ENCODE measurements at places on chromosomes 5 and 9.

DNA sequence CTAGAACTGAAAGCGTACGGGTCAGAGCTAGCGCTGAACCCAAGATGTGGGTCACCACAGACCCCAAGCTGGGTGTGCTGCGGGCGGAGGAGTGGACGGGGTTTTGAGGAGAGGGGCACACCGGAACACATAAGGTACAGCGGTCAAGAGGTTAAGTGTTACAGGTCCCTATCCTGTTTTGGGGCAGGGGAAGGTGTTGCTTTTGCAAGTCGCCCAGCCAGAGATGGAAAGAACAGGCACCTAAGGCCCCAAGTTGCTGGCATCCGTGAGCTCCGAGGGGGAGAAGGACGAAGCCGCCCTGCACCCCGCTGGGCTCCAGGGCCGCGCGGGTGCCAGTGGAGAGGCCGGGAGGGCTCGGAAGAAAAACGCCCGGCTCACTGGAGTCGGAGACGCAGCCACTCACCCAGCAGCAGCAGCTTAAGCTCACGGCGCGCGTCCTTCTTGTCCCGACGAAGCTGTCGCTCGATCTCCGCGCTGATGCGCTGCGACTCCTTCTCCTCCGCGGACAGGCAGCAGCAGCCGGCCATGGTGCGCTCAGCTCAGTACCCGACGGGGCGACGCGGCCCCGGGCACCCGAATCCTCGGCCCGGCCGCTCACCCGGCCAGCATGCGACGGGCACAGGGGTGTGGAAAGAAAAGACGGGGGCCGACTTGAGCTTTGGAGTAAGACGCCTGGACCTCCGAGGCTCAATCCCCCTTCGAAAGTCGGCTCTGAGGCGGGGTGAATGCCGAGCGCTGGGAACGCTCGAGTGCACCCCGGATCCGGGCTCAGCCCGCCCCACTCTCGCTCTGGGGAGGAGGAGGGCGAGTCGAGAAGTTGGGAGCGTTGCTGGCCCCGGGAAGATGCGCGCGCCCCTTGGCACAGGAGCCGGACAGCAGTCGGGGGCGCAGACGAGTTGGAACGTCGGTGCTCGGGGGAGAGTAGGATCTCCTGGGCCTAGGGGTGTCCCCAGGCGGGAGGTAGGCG lies 572 bp downstream of the GNA14 start:
- peak; percentile 30 for DNase-seq

- DNase-seq, result no peak
Measured at GRCh38 chr5:24433555-24433954, 211.2 kb downstream of the CDH10 start.

GRCh38 chr5:146744068-146744745 lies 134.3 kb downstream of the PPP2R2B start:
- DNase-seq, result peak; percentile 20

- no peak for DNase-seq
Measured at GRCh38 chr5:105460721-105461120, 1898.1 kb upstream of the NUDT12 start.

DNA sequence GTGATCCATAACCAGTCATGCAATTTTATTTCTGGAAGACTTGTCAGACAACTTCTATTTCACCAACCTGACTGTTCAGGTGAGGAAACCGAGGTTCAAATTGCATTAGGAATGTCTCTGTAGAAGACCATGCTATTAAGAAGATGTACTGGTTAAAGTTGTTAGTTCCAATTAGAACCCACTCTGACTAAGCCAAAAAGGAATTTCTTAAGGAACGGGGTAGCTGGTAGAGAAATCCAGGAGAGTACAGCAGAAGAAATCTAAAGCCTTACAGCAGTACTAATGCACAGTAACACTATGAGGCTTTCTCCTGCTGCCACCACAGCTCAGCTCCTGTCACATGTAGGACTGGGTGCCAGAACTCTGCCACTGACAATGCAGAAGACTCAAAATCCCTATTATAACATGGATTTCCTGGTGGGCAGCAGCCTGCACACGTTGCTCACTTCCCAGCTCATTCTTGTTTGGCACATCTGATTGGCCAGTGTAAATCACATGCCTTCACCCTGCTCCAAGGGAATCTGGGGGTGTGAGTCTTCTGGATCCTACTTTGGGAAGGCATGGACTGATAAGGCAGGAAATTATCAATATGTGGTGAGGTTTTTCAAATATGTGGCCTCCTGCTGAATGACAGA lies 37.1 kb downstream of the CAST start:
- peak; percentile 25 for DNase-seq

DNA sequence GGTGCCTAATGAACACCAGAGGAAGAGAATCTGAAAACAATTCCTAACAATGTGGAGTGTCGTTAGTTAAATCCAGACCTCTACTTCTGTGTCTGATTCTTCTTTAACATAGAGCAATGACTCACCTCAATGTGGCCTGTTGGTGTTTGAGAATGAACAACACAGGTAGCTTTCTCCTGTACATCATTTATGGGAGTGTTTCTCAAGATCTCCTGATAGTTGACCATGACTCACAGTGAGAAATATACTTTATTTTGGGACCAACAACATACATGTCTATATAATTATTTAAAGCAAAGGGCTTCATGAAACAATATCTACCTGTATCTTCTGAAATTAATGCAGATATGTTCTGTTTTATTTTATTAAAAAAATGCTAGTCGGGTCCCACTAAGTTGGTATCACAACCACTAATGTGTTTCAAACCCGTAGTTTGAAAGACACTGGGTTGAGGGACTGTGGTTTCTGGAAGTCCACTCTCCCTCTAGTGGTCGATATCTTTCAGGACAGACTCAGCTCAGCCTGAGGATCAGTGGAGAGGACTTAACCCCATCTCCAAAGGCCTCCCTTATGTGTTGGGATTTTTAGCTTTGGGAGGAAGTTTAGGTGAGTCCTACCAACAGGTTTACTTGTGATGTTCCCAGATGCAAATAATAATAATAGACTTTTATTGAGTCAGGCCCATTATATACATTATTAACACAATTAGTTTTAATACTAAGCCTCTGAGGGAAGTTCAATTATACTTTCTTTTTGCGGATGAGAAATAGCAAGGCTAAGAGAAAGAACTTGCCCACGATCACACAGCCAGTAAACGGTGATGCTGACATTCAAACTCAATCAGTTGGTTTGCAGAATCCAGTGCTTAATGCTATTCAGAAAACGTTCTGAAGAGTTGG lies 70.0 kb upstream of the KLF9 start:
- DNase-seq, result peak; percentile 69

- no peak for DNase-seq
Measured at GRCh38 chr9:9612755-9613154, 1000.0 kb downstream of the PTPRD start.

- DNase-seq, result no peak
Measured at GRCh38 chr9:99471033-99471432, 249.0 kb downstream of the SEC61B start.

GRCh38 chr9:7241694-7242093 lies 483.9 kb downstream of the KDM4C start:
- no peak for DNase-seq

GRCh38 chr5:55146080-55146479 lies 13.9 kb upstream of the GPX8 start:
- DNase-seq, result no peak

DNA sequence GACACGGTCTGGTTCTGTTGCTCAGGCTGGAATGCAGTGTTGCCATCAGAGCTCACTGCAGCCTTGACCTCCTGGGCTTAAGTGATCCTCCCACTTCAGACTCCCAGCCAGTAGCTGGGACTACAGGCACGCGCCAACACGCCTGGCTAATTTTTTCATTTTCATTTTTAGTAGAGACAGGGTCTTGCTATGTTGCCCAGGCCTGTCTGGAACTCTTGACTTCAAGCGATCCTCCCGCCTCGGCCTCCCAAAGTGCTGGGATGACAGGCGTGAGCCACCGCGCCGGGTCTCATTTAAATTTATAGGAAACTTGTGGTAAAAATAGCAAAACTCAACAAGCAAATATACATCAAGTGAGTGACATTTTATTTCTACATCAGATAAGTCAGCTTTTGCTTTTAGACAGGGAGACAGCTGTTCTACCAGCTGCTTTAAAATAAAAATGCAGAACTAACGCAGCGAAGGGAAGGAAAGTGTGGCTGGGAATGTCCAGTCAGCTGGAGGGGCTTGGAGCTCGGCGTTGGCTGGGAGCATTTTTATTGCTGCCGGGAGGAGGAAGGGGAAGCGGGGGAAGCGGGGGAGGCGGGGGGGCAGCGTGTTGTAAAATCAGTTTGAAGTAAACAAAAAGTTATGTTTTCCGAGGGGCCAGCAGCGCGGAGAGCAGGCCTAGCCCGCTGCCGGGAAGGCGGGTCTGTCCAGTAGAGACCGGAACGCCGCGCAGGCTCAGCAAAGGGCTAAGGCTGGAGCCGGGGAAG lies 707 bp upstream of the ZFYVE16 start:
- DNase-seq, result peak; percentile 3

- DNase-seq, result no peak
Measured at GRCh38 chr9:102124465-102124864, 386.0 kb upstream of the GRIN3A start.

GRCh38 chr5:170171811-170172210 lies 61.0 kb upstream of the C5orf58 start:
- DNase-seq, result no peak

DNA sequence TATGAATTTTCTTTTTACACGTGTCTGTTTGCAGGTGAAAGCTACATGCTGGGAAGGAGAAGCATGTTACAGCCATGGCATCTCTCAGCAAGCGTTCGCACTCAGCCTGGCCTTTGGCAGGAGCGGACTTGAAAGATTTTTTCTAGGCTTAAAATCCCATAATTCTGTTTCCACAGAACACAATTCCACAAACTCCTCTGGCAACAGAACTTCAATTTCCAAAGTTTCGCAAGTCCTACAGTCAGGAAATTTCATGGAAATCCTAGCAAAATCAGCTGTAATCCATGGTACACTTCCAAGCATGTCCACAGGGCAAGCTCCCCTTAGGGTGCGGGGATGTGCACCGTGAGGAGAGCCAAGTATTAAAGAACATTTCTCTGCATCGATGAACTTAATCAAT lies 35.9 kb downstream of the SUB1 start:
- no peak for DNase-seq

- no peak for DNase-seq
Measured at GRCh38 chr9:13992138-13993088, 321.5 kb downstream of the NFIB start.

- DNase-seq, result no peak
Measured at GRCh38 chr5:141737535-141737934, 55.5 kb upstream of the ARAP3 start.

- no peak for DNase-seq
Measured at GRCh38 chr5:10734832-10735523, 26.1 kb downstream of the DAP start.

DNA sequence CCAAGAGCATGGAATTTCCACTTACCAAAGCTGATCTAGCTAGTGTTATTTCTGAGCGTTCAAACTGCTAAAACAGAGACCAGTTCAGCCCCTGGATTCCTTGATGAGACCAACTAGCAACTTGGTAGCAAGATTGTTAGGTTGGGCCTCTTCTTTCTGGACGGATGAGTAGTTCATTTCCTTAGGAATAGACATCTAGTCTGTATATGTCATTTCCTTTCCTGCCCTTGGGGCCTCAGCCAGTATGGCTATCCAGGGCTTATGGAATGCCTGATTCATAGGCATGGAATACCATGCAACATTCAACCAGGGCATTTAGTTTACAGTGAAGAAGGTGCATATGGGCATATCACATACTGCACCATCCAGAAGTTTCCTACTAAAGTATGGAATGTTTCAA lies 14.5 kb upstream of the LPAR1 start:
- peak; percentile 89 for DNase-seq

- no peak for DNase-seq
Measured at GRCh38 chr9:33524306-33524947, 376 bp downstream of the ANKRD18B start.

DNA sequence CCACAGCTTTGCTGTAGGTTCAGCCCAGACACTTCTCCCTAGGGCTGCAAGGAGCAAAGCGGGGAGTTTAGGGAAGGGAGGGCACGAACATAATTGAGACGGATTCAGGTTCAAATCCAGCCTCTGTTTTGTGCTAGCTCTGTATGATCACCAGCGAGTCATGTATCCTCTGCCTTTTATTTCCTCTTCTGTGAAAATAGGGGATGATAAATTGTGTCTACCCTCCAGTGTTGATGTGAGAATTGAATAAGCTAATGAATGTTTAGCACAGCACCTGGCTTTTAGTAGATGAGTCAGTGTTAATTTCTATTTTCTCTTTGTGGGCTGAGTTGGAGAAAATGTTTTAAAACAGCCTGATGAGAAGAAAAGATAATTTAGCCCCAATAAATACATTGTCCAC lies 6.2 kb downstream of the MLANA start:
- no peak for DNase-seq

- DNase-seq, result peak; percentile 90
Measured at GRCh38 chr5:164335837-164336236, 830.4 kb downstream of the MAT2B start.

DNA sequence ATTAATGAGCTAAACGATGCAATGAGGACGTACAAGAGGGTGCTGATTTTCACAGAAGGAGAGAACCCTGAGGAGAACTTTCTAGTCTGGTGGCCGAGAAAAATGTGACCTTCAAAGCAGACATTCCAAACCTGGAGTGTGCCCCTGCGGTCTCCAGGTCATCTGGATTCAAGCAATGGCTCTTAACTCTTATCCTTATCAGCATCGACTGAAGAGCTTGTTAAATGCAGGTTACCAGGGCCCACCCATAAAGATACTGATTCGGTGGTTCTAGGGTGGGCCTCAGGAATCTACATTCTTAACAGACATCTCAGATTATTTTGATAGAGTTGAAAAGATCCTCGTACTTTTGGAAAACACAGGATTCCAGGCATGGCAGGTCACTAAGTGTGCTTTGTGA lies 103.6 kb upstream of the SAP30L start:
- DNase-seq, result no peak

GRCh38 chr5:7756453-7756852 lies 94.5 kb downstream of the CFAP90 start:
- DNase-seq, result no peak
